RPMI8226 (cell line): ENCODE measurements at places on chromosomes 5 and 9.

DNA sequence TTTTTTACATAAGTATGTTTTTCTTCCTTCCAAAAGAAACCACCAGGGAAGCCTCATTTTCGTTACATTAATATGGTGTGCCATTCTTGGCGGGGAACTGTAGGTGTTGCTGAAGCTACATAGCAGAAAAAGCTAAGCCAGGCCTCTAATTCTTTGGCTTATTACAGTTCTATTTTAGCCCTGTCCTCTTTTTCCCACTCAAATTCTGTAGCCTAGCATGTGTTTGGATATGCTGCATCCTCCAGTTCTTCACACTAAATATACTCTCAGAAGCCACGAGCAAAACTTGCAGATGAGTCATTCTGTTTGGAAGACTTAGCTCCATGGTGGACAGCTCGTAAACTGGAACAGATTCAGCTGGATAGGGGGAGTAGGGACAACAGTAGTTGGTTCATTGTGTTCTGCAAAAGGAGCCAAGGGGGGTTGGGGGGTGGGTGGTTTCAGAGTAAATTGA lies 369.4 kb downstream of the TMEM161B start:
- DNase-seq = no peak

GRCh38 chr9:128828719-128829452 lies 708 bp downstream of the SPOUT1 start:
- no peak for DNase-seq

- no peak for DNase-seq
These were observed 11.2 kb upstream of the SET start for GRCh38 chr9:128677794-128678193.

DNA sequence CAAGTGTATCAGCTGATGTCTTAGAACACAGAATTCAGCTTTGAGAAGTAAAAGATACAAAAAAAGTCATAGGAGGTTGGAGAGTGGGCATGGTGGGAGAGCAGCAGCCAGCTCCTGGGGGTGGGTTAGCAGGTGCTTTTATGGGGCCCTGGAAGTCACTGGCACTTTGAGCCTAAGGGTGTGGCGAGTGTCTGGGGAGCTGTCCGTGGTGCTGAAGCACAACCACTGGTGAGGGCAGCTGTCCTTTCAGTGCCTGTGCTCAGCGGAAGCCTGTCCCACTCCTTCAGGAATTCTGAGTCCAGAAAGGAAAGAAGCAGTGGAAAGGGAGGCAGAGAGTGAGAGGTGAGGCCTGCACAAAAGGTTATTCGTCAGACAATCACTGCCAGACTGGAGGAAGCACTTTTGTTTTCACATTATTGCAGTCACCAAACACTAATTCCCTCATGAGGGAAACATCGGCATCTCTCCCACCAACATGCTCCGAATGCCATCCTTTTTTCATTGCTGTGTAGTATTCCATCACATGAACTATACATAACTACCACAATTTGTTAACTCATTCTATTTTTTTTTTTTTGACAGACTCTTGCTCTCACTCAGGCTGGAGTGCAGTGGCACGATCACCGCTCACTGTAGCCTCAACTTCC lies 59.4 kb upstream of the RAPGEF1 start:
- peak; percentile 84 for DNase-seq

DNA sequence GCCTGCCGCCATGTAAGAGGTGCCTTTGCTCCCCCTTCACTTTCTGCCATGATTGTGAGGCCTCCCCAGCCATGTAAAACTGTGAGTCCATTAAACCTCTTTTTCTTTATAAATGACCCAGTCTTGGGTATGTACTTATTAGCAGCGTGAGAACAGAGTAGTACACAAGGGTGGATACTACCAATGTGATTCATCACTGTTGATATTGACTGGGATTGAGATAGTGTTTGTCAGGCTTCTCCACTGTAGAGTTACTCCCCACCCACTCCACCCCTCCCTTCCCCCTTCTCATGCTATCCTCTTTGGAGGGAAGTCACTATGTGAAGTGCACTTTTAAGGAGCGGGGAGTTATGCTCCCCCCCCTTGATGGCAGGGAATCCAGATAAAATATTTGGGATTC lies 11.4 kb upstream of the CRHBP start:
- no peak for DNase-seq

GRCh38 chr5:167900340-167900935 lies 391.0 kb upstream of the WWC1 start:
- DNase-seq = no peak

DNA sequence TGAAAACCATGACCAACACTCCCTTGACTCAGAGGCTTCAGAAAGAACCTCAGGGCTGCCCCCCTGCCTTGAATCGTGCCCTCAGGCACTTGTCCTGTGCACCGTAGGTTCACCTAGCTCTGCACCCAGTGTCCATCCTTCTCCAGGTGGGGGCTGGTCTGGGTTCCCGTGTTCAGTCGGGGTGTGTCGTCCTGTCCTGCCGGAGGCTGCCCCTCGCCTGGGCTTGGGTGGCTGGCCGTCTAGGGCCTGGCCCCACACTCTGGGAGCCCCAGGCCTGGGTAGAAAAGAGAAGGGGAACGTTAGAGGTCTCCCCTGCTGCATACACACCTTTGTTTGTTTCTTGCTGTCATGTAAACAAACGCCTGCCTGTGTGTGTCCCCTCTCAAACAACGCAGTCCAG lies 29.3 kb downstream of the CATSPER3 start:
- no peak for DNase-seq

- DNase-seq = no peak
These were observed 70.3 kb downstream of the ZNF366 start for GRCh38 chr5:72436796-72437471.

GRCh38 chr9:36018891-36019720 lies 17.6 kb upstream of the RECK start:
- no peak for DNase-seq

DNA sequence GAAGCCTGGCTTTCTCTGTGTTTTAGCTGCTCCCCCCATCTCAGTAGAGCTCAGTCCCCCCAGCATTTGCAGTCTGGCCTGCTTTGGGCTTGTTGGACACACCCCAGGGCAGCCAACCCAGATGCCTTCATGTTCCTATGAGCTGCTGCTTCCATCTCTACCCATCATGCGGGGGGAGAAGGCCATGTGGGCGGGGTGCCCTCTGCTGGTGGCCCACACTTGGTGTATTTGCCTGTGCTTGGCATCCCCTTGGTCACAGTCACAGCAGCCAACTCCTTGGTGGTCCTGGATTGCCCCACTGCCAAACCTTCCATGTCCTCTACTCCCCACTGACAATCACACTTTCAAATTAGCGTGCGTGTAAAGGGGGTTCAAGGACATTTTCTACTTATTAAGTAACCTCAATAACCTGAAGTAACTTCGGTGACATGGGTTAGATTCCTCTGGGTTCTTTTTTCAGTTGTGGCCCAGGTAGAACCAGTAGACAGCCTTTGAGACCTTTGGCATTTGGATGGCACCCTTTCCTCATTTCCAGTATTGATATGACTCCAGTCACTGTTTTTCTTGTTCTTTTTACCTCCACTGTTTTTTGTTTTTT lies 42.8 kb downstream of the SNX30 start:
- DNase-seq = peak; percentile 64

DNA sequence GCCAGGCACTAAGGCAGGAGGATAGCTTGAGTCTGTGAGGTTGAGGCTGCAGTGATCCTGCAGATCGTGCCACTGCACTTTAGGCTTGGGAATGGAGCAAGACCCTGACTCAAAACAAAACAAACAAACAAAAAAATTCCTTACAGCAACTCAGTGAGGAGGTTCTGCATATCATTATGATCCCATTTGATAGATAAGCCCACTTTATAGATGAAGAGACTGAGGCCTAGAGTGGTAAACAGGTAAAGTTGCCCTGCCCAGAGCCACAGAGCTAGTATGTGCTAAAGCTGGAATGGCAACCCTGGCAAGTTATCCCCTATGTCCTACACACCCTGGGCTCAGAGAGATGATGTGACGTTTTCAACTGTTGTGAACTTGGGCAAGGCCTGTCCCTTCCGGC lies 7.2 kb downstream of the AIF1L start:
- DNase-seq = no peak

- no peak for DNase-seq
These were observed 22.4 kb downstream of the BOD1 start for GRCh38 chr5:173594061-173594460.

DNA sequence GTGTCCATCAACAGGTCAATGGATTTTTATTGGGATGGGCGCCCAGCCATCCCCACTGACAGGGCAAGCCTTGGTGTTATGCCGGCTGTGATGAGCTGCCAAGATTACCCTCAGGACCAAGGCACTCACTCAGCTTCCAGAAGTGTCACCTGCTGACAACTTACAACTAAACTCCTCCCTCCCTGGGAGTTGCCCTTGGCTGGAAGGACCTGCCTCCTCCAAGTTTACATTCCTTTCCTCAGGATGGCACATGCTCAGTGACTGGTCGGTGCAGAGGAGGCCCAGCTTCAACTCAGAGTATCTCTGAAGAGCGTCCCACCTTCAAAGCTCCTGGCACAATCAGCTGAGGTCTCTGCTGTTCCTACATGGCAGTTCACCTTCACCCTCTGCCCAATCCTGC lies 52.5 kb upstream of the ZBTB43 start:
- DNase-seq = no peak

DNA sequence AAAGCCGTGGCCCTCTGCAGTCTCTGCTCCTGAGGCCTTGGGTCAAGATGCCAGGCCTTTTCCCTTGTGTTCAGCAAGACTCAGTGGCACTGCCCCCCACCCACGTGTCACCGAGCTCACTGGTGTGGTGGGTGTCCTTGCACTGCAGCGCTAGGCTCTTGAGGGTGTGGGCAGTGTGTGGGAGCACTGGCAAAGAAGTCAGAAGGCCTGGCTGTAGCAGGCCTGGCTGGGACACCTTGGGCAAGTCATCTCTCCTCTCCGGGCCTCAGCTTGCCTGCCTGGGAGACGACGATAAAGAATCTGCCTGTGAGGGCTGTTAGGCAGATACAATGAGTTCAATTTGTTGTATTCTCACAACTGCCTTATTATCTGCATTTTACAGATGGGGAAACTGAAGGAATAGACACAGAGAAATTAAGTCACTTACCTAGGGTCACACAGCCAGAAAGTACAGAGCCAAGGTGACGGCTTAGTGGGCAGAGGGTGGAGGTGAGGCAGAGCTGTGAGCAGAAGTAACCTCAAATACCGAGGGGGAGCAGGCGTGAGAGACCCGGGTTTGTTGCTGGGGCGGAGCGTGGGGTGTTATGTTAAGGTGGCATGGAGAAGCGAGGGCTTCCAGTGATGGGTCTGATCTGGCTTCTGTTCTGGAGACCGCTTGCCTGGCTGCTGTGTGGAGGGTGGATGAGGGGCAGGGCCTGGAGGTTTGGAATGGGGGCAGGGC lies 1.4 kb downstream of the TSPAN17 start:
- no peak for DNase-seq

DNA sequence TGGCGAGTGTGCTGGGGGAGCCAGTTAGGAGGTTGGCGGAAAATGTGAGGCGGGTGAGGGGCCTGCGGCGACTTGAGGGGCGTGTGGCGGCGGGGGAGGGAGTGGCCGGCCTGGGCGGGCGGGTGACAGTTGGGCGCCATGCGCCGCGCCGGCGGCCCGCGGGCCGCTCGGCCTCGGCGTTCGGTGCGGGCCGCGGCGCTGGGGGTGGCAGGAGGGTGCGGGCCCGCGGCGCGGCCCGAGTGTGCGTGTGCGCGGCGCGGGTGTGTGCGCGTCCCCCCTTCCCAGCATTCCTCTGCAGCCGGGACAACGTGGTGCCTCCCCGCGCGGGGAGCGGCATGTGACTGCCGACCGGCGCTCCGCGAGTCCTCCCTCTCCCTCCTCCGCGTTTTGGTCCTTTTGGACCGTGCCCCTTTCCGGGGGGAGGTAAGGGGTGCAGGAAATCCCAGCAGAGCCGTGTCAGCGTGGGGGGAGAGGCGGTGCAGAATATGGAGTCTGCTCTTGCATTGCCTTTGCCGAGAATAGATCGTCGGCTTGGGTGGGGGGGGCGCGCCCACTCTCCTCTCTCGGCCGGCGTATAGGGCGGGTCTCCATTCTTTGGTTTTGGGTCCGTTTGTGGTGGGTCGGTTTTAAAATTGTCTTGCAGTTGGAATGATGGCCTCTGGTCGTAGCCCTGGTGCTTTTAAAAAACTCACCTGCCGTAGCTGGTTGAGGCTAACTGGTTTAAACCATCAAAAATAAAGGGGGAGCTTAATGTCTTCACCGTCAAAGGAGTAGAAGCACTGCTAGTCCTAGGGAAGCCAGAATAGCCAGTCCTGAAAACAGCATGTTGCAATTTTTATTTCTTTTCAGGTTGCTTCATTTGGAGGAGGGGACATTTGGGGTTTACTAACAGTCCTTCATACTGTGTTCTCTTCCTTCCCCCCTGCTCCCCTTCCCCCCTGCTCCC lies 2.0 kb downstream of the LARP1 start:
- peak; percentile 56 for DNase-seq

DNA sequence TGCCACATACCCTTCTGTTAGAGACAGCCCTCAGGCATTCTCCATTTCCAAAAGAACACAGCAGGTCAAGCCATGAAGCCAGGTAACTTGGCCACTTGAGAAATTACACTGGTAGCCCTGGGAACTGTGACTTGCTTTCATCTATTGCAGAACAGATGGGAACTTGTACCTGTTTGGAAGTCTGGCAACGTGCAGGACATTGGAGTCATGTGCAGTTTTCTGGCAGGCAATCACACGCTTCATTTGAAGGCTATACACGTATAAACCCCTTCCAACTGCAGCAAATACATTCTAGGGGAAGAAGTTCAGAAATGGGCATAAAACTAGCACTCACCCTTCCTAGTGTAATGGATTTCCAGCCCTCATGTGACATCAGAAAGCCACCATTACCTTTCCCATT lies 54.0 kb downstream of the WDR41 start:
- no peak for DNase-seq

- DNase-seq = peak; percentile 56
These were observed 106.2 kb downstream of the KLHL3 start for GRCh38 chr5:137629646-137630045.

DNA sequence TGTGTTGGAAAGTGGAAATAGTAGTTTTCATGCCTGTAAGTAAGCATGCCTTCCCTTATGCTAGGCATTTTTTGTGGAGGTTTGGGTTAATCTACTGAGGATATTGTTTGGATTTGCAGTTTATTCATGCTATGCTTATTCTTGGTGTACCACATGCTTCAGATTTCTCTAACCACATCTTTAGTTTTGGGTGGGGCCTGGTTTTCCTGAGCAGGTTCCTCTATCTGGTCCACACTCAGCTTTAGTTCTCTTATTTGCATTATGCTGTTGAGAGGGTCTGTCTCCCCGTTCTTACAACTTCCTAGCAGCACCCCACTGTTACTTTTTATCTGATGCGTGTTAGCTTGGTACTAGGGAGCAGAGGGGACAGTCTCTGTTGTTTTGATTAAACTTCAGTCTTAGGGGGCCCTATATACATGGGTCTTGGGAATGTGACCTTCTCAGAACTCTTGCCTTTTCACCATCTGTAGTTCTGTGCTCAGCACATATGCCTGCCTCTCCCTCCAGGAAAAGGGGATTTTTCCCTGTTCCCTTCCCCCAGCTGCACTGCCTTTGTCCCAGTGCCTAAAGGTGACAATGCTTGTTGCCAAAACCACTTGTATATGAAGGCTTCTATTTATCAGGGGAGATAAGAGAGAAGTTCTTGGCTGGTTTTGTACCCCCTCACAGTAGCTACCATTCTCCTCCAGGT lies 10.0 kb upstream of the CAMK4 start:
- no peak for DNase-seq

GRCh38 chr5:145433077-145433476 lies 402.1 kb downstream of the PRELID2 start:
- no peak for DNase-seq

GRCh38 chr5:19098434-19098833 lies 889.6 kb downstream of the CDH18 start:
- DNase-seq = no peak

GRCh38 chr9:110249603-110250002 lies 6.7 kb downstream of the TXN start:
- DNase-seq = no peak

- peak; percentile 61 for DNase-seq
These were observed 1.1 kb upstream of the SPRY4 start for GRCh38 chr5:142325725-142326479.
